ENCODE measurements at places on chromosomes 3 and 15.

DNA sequence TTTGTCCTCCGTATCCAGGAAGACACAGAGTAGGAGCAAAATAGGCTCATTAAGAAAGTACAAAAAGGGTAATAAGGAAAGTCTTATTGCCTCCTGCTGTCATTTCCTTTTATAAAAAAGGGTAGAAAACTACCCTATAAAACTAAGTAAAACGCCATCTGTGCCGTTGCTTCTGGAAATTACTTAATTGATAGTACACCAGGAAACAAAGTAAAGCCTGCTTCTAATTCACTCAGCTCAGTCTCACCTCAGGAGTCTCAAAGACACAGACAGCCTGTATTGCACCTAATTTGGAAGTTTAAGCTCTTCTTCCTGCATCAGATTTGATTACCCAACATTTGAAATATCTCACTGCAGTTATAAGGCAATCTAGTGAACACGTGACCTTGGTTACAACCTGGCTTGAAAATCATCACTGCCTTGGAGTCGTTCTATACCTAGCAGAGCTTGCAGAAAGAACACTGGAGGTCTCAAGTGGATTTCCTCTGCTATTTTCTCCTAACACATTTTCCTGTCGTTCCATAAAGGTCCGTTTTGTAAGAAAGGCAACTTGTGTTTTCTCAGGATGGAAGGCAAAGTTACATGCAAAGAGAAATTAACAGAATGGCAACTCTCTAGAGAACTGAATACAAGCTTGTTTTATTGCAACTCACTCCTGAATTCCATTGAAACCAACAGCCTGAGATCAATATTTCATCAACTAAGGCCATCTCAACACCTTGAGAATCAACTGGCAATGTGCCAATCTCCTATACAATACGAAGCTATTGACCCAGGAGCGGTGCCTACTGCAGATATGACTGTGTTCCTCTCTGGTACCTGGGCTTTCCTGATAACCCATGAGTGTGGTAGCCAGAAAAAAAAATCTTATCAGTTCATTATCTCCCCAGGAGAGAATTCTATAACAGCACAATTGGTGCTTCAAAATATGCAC is 203.3 kb upstream of the LMCD1 start:
- no peak for DNase-seq

GRCh38 chr15:66883284-66883911 is 181.4 kb downstream of the SMAD6 start:
- no peak for DNase-seq

DNA sequence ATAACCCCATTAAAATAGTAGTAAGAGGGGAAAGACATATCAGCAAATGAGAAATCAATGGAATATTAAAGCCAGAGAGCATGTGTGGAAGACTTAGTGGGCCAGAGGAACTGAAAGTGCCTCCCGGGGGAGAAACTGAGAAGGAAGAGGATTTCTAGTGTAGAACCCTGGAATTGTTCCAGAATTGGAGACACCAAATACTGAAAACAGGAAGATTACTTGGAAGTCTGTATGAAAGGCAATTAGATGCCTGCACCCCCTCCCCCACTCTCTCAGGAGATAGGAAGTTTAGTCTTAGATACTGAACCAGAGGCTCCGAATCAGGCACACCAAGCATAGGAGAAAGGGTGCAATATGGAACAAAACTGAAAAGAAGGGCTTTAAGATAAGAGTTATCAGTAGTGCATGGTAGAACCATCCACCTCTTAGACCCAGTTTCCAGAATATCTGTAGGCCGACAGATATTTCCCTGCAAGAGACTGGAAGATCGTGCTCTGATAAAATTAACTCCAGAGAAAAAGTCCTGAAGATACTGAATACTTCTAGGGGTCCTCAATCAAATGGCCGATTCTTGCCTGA is 32.4 kb downstream of the KLHL18 start:
- no peak for DNase-seq

- no peak for DNase-seq
Observed at GRCh38 chr3:143881095-143881494, 32.8 kb upstream of the SLC9A9 start.

DNA sequence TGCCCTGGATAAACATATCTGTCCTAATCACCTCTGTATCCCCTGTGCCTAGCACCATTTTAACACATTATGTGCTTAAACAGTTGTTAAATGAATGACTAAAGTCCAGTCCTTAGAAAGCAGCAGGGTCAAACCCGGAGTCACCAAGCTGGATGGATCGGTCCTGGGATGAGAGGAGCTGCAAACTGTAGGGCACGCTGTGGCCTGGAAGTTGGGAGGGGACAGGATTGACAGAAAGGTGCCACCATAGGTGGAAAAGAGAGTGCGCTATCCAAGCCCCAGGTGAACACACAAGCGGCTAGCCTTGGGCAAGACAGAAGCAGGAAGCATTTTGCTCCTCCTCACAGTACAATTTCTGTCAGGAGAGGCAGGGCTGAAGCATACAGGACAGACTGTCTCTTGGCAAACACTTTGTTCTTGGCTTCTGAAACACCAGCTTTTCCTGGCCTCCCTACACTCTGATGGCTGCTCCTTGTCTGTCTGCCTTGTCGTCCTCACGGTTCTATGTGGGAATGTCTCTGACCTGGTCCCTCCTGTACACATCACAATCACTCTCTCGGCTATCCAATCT is 48.4 kb upstream of the KY start:
- no peak for DNase-seq

GRCh38 chr3:186619787-186620212 is 6.9 kb downstream of the AHSG start:
- DNase-seq: no peak

- no peak for DNase-seq
Observed at GRCh38 chr15:101396484-101397261, 92.8 kb downstream of the PCSK6 start.

DNA sequence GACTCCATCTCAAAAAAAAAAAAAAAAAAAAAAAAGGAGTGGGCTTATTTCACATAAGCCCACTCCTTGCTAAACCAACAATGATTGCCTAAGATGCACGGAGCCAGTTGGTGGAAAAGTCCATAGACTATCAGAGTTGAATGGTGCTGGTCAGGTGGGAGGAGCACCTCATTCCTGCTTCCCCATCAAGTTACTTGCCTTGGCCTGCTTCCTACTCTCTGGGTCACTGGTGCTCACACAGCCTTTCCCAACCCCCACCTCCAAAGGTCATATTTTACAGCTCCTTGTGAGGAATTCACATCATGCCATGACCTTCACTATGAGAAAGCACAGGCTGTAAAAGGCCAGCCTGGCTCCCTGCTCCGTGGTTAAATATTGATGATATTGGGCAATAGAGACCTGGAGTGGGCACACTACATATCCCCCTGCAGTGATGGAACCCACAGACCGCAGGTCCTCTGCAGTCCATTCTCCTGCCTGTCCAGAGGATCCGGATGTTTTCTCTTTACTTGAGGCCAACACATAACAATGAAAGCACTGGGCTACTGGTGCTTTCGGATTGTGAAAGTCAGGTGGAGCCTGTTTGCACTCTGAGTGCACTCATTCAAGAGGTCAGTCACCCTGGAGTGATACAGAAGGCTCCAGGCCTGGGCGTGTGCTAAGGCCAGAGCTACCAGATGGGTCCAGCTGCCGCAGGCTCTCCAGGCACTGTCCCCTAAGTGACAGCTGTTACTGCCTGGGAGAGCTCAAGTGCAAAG is at the start of gene SLC51B:
TSS of gene SLC51B (plus strand) at position 664 of the 758 bp plus-strand sequence. CDS start 4,618 bp downstream, outside the sequence.
- DNase-seq: no peak

DNA sequence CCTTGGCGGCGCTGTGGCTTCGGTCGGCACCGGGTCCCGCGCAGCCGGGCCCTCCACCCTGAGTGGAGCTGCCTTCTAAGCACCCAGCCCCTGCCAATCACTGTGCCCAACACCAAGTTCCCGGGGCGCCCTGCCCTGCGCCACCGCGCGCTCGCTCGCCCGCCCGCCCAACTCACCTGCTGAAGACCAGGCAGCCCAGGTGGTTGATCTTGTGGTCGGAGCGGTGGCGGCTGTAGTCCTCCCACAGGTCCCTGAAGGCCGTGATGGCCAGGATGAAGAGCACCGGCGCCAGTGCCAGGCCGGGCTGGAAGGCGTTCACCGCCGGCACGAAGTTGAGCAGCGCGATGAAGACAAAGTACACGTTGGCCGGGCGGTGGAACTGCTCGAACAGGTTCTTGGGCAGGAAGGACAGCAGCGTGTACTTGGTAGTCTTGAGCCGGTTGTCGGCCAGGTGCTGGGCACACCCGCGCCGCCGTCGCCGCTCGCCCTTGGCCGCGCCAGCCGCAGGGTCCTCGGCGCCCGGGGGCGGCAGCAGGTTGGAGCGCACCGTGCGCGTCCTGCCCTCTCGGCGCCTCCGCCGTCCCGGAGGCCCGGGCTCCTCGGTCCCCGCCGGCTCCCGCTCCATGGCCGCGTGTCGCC is 536 bp downstream of the ATP10A start:
- DNase-seq: peak; percentile 55

GRCh38 chr3:197309528-197310361 is 11.3 kb upstream of the DLG1 start:
- DNase-seq: peak; percentile 41

DNA sequence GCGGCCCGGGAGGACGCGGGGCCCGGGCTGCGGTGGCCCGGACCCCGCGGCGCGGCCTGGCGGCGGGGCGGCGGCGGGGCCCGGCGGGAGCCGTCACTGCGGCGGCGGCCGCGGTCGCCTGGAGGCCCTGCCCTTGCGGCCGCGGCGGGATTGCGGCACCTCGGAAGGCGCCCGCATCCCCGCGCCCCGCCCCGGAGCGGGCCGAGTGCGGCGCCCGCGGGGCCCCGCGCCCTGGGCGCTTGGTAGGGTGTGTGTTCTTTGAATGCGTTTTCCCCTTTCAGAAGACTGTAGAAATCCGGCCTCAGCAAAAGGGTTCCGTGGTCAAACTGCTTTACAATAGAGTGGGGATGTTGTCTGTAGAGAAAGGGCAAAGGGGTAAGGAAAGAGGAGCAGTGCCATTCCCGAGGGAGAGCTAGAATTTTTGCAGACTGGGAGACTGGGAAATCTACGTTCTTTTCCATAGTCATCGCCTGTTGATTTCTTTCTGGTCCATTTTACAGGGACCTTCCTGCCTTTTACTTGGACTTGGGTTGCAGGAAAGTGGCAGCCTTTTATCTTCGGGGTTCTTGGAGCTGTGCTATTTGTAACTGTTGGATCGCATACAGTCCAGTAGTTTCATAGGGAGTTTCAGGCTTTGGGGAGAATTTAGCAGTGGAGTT is 630 bp downstream of the SNRK start:
- DNase-seq: peak; percentile 24
